ENCODE measurements at places on chromosomes 12 and 14.

DNA sequence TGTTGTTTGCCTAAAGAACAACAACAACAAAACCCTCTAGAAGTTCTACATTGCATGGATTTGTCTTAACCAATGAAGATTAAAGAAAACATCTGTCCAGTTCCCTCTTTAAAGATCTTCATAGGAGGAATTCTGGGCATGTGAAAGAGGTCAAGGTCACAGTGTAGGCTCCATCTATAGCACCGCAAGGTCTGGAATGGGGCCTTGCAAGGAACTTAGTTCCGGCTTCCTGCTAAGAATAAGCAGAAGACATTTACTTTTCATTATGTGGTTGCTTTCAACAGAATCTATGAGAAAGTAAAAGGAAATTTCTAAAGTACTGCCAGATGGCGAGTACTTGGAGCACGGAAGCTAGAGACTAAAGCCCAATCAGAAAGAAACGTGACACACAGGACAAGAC is 57.2 kb upstream of the GNPNAT1 start:
- DNase-seq, result no peak

GRCh38 chr14:23056956-23057756 is at the start of gene CDH24:
CDH24 (minus strand) TSS chr14:23057520; CDS start chr14:23055733, 1,787 bp downstream.
- no peak for DNase-seq

- no peak for DNase-seq
Observed at GRCh38 chr12:51914034-51914923, 7.0 kb downstream of the ACVRL1 start.

- no peak for DNase-seq
Observed at GRCh38 chr12:113052326-113052725, 4.2 kb upstream of the DTX1 start.

GRCh38 chr12:3152011-3152511 is 74.9 kb downstream of the TSPAN9 start:
- DNase-seq, result no peak

DNA sequence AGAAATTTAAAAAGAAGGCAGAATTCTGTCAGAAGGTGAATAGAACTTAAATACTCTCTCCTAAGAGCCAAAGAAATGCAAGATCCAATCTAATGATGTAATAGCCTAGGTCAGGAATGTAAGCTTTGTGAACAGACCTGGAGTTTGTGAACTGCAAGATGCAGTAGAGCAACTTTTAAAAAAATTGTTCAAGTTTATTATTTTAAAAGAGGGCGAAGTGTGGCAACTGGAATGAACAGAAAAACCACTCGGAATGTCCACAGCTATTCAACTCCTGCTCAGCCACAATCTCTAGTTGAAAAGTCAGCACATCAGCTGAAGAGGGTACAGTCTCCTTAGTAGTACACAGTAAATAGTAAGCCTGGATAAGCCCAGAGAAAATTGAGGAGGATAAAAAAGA is 228.8 kb downstream of the PPFIA2 start:
- no peak for DNase-seq

- no peak for DNase-seq
Observed at GRCh38 chr12:96425321-96425720, 25.1 kb upstream of the CDK17 start.

- DNase-seq, result no peak
Observed at GRCh38 chr12:94726236-94726835, 76.0 kb upstream of the TMCC3 start.
